HFF-Myc (cell line): ENCODE measurements at places on chromosomes 4 and X.

- no peak for DNase-seq
These were observed 73.8 kb downstream of the FBXW7 start for GRCh38 chr4:152462047-152462446.

- DNase-seq: no peak
These were observed 68.8 kb upstream of the ZC4H2 start for GRCh38 chrX:65045001-65045400.

DNA sequence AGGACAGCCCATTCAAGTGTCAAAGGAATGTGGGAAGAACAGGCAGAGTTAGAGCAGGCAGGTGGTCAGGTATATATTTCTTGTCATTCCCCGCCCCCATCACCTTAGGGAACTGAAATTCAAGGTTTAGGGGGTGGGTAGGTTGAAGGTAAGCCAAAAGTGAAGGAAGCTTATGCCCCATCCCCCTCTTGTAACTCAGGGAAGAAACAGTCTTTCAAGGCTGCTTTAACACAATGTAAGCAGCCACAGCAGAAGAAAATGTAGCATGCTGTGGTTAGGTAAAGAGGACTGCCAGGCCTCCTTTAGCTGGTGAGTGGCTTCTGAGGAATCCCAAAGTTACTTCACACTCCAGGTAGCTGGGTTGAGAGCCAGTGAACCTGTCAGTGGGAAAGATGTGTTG is 122.3 kb downstream of the RS1 start:
- no peak for DNase-seq

- no peak for DNase-seq
These were observed 2078.4 kb upstream of the TENM3 start for GRCh38 chr4:180164799-180165198.

GRCh38 chr4:140151699-140152012 is 2.3 kb downstream of the MAML3 start:
- DNase-seq: peak; percentile 57

DNA sequence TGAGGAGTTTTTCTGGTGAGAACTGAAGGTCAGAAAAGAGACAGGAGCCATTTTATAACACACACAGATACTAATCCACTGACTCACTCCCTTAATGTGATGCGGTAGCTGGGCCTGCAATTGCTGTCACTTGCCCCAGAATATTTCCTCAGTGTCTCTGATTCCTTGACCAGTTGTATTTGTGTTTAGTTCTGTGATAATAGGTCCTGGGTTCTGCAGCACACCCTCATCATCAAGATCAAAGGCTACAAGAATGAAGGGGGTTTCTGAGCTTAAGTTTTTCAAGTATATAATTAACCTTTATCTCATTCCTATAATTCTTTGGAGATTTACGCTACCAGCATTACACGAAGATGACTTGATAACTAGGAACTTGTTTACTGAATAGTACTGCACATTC is 576.5 kb upstream of the CPXCR1 start:
- no peak for DNase-seq

- no peak for DNase-seq
These were observed 112.4 kb downstream of the CT47B1 start for GRCh38 chrX:120763269-120763668.

- no peak for DNase-seq
These were observed 256.5 kb downstream of the LDB2 start for GRCh38 chr4:16641971-16642370.

- DNase-seq: no peak
These were observed 18.4 kb downstream of the ZFX start for GRCh38 chrX:24167719-24168472.

DNA sequence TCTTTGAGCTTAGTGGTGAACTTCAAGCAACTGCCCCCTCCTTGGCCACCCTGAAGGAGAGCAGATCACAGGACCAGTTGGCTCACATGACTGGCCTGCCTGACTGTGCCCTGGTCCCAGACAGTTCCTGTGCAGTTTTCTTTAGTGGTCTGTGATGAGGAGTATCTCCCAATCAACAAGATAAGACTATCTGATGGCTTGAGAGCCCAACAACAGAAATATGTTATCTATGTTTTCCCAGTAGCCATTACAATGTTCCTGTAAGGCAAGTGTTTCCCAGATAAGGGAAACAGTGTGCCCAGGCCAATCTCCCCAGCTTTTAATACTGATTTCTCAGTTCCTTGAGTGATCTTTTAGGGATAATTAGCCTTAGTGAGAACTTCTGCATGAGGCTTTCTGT is 14.2 kb upstream of the TIMM8A start:
- no peak for DNase-seq

- DNase-seq: no peak
These were observed 86.4 kb downstream of the SHISA3 start for GRCh38 chr4:42483426-42484379.

DNA sequence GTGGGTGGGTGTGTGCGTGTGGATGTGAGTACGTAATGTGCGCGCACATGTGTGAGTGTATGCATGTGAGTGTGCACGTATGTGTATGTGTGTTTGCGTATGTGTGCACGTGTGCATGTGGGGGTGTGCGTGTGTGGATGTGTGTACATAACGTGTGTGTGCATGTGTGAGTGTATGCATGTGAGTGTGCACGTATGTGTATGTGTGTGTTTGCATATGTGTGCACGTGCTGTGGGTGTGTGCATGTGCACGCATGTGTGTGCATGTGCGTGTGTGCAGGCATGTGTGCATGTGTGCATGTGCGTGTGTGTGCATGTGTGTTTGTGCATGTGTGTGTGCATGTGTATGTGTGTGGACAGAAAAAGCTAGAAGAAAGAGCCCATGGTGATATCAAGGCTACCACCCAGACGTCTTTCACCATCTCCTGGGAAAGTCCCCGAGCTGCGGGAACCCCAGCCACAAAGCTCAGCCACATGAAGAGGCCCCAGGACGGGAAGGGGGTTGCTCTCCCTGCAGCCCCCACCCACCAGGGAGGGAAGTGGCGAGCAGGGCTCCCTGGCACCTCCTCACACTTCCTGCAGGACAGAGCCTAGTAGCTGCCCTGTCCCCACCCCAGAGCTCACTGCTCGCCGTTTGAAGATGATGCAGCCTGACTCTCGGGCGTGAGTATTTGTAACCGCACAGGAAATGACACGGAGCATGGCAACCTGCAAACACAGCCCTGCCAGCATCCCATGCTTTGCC is 108.3 kb downstream of the DCTD start:
- DNase-seq: no peak

DNA sequence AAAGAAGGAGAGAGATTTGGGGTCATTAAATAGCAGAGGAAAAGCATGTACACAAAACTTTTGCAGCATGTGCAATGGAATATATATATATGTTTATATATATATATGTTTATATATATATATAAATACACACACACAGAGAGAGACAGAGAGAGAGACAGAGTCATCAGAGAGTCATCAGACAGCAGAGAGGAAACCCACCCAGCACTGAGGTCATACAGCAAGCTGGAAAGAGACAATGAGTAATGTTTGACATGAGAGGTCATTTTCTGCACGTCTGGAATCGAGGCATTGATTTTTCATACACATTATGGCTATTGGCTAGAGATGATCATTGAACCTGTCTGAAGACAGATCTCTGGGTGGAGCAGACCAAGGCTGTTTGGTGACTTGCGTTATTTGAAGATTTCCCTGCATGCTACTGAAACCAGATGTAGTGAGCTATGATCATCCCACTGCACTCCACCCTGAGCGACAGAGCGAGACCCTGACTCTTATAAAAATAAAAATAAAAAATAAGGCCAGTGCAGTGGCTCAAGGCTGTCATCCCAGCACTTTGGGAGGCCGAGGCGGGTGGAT is 48.8 kb upstream of the SHOX start:
- DNase-seq: no peak

DNA sequence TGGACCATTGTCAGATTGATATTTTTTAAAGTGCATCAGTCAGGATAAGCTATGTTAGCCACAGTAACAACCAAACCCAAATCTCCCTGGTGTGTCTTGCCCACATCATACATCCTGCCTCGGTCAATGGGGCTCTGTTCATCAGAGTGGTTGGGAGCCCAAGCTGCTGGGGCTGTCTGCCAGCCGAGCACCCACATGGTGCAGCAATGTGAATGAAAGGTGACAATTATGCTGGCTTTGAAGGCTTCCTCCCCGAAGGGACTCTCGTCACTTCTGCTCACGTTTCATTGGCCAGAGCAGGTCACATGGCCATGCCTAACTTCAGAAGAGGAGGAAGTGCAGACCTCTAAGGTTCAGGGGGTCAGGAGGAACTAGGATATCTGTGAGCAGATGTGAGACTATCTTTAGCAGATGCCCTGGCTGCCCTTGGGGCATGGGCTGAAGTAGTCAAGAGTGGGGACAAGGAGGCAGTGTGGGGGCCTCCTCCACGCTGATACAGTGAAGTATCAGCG is 1.3 kb upstream of the JAKMIP1 start:
- DNase-seq: no peak

GRCh38 chr4:40840985-40841571 is 91.3 kb downstream of the NSUN7 start:
- DNase-seq: peak; percentile 83

DNA sequence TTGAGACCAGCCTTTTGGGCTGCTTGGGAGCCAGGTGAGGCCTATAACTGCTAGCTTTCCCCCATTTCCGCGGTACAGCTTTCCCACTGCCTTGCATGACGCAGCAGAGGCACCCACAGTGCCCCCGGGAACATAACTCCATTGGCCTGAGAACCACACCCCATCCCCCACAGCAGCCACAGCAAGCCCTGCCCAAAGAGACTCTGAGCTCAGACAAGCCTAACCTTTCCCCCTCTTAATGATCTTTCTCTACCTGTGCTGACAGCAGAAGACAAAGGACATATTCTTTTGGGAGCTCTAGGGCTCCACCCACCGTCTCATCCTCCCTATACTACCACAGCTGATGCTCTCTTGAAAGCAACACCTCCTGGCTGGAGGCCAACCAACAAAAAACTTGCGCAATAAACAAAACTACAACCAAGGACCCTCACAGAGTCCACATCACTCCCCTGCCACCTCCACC is 114.8 kb downstream of the FANCB start:
- DNase-seq: no peak

DNA sequence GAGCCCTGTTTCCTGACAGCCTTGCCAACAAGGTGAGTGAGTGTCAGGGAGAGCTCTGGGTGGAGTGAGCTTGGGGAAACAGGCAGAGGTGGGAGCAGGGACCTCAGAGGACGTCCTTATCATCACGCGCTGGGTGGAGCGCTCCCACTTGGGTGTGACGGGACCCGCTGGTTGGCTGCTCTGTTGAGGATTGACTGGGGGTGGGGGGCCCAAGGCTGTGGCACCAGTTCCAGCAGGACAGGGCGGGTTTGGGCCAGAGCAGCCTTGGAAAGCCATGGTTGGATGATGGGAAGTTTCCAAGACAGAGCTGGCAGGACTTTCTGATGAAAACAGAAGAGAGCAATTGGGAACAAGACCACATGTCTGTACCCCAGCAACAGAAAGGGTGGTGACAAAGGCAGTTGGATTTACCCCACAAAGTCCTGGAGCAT is 3.0 kb upstream of the PCGF3 start:
- DNase-seq: no peak

DNA sequence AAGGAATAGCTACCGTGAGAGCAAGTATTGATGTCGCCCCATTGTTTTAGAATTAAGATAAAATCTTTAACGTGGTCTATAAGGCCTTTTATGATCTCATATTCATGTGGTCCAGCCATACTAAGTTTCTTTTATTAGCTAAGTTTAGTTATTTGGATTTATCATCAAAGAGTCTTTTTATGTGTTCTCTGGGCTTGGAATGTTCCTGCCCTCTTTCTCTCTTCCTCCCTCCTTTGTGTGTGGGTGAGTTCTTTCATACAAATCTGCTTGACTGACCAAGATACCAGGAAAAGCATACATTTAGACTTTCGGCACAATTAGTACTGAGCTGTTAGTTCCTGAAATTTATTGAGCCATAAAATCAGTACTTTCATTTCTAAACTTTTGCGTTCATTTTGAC is 11.3 kb downstream of the TDO2 start:
- no peak for DNase-seq

DNA sequence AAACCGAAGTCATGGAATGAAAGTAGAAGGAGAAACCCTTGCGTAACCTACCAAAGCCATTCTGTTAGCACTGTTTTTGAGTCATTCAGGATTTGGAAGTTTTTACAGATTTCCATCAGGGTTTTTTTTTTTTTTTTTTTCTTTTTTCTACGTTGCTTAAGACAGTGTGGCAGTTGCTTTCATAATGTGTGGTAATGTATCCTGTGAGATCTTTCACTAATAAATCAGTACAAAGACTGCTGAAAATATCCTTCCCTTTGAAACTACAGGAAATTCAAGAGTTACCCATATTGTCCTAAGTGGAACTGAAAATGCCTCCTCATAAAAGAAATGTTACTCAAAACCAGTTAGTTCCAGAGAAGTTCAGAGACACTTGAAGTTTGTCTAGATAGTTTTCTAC is 137.8 kb downstream of the RAPGEF2 start:
- no peak for DNase-seq

- no peak for DNase-seq
These were observed 2.4 kb upstream of the PPP3CA start for GRCh38 chr4:101349801-101350064.

- no peak for DNase-seq
These were observed 1392.7 kb upstream of the IGFBP7 start for GRCh38 chr4:58502839-58503238.
